ENCODE measurements at places on chromosomes 4 and X. TPM values are rescaled to one million over a fixed set of nuclear protein-coding genes. Genes with fewer than 3 reads are reported as not detected.

Gene MAGEA11
- not detected for total RNA-seq

Gene CT45A10
- not detected for total RNA-seq

Gene PLP1
- total RNA-seq, result not detected

Gene TMEM31
- not detected for total RNA-seq

Gene MGAT4D
- not detected for total RNA-seq

Gene PLXNB3
- total RNA-seq, result 4.9 TPM

Gene HGFAC
- not detected for total RNA-seq

Gene FAM149A
- total RNA-seq, result 0.46 TPM

Gene SHROOM4
- not detected for total RNA-seq

Gene S100G
- total RNA-seq, result not detected
